Inflammatory macrophage treated with lipopolysaccharide for 4 hours (primary cell): ENCODE measurements at places on chromosomes 3 and 15.
A peak's percentile ranks its signal among the peaks of the same experiment; 100 is the strongest.

DNA sequence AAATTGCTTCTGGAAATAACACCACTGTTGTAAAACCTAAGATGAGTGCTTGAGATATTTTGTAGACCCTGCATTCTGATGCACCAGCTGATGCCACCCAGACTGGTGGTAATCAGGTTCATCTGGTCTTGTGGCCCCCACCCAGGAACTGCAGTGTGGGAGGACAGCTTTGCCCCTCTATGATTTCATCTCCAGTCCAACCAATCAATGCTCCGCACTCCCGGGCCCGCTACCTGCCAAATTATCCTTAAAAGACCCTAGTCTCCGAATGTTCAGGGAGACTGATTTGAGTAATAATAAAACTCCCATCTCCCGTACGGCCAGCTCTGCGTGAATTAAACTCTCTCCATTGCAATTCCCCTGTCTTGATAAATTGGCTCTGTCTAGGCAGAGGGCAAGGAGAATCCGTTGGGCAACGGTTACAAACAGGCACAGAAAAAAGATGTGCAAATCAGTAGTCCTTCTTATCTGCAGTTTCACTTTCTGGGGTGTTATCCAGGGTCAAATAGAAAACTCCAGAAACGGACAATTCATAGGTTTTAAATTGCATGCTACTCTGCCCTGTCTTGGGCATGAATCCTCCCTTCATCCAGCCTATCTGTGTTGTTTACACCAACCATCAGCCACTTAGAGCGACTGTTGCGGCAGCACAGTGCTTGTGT, 29.2 kb upstream of the TRPM1 start:
- no peak for DNase-seq

DNA sequence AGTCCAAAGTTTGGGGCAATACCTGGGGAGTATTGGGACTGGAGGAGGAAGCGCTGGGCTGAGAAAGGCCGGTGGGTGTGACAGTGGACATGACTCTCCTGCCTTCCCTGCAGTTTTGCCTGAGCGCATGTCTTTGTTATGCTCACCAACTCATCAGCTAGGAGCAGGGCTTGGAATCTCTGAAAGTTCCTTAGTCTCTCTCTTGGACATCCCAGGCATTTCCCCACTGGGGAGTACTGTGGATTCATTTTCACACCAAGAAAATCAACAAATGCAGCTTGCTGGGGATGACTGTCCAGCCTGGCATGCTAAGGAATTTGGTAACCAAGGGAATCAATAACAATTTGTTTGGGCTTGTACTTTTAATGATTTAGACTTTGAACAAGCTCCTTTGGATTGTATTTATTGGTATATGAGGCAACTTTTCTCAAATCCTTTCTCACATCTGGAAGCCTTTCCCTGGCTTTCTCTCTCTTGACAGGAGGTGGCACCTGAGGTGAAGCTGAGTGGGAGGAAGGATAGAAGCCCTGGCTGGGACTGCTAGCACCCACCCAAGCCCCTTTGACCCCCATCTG, 48.5 kb upstream of the CHST2 start:
- no peak for DNase-seq

- no peak for DNase-seq
Measured at GRCh38 chr3:115996420-115997108, 373.3 kb downstream of the GAP43 start.

DNA sequence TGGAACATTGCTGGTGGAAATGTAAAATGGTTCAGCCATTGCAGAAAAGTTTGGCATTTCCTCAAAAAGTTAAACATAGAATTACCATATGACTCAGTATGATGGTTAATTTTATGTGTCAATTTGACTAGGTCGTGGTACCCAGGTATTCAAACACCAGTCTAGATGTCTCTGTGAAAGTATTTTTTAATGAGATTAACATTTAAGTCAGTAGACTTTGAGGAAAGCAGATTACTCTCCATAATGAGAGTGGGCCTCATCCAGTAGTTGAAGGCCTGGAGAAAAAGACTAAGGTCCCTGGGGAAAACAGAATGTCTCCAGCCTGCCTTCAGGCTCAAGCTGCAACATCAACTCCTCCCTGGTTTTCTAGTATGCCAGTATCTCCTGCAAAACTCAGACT, 42.3 kb upstream of the TMEM87A start:
- DNase-seq, result no peak

- DNase-seq, result peak; percentile 95
Measured at GRCh38 chr15:64089543-64090280, 3.9 kb downstream of the CIAO2A start.

DNA sequence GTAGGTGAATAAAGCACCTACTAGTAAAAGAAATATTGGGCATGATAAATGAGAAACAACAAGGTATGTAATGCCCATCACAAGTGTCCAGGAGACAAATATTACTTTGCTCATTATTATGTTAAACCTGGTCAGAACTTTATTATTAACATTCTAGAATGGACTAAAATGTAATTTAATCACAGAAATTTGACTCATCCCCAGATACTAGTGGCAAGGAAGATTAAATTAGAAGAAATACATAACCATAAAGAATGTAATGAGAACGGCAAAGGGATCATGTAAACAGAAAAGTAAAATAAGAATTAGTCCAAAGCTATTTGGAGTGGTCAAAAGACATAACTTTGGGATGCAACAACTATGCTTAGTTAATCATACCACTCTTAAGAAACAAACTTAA, 71.2 kb upstream of the STAC start:
- DNase-seq, result no peak

DNA sequence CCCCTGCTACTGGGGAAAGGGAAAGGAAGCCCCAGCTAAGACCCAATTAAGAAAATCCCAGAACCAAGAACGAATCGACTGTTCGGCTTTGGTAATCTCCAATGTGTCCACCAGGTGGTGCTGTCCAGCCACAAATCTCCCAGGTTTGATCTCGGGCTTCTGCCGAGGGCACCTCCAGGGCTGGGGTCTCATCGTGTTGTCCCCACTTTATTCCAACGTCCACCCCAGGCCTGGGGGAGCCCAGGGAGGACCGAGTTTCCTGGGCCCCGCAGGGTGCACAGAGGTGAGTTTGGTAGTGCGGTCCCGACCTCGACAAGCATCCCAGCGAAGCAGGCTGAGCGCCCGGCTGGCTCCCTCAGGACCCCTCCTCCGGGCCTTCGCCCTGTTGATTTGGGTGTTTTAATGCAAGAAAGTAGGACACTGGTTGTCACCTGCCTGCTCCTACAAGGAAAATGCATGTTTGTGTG, 185.1 kb downstream of the GOLGA6L6 start:
- DNase-seq, result peak; percentile 36

GRCh38 chr15:57611938-57612337, 20.2 kb downstream of the MYZAP start:
- no peak for DNase-seq

DNA sequence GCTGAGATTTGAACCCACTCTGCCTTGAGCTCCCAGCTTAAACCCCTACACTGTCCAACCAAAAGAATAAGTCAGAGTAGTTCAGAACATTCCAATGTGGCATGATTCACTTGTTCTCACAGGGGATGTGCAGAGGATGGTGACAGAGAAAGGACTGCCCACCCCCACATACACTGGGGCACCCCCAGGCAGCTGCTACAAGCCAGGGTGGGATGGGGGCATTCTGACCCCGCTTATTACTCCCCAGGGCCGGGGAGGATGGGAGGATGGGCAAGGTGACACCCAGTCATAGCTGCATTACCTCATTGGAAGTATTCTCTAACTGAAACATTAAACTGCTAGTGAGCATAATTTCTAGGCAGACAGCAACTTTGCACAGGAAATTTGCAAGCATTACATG, 126.0 kb upstream of the PRR20G start:
- DNase-seq, result no peak

DNA sequence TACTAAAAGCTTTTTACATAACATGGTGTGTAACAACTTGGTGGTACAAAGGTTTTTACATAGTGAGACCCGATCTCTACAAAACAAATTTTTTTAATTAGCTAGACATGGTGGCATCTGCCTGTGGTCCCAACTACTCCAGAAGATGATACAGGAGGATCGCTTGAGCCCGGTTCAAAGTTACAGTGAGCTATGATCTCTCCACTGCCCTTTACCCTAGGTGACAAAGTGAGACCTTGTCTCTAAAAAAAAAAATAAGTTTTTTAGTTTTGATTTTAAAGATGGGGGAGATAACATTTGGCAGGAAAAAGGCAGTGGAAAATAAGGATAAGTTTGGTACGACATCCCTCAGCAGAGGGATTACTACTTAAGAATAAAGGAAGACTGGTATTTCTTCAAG, 5.9 kb downstream of the FAM162A start:
- no peak for DNase-seq

DNA sequence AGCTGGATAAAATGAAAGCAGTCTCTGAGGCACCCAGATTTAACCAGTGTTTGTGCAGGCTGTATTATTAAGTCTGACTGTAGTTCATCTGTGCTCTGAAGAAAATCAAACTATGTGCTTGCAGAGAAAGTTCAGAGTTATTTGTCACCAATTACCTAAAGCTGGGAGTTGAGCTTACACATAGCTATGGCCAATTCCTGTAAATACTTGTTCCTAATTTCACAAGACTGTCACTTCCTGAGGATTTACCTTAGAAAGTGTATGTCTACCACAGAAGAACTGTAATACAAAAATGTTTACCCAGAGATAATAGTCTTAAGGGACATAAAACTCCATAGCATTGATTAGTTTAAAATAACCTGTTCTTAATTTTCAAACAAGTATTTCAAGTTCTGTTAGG, 628.4 kb upstream of the TGFBR2 start:
- no peak for DNase-seq
